AG08396 (cell line): ENCODE measurements at places on chromosomes 7 and 10.
A peak's percentile ranks its signal among the peaks of the same experiment; 100 is the strongest.

GRCh38 chr7:90520484-90520883 lies 51.0 kb downstream of the PTTG1IP2 start:
- DNase-seq, result no peak

DNA sequence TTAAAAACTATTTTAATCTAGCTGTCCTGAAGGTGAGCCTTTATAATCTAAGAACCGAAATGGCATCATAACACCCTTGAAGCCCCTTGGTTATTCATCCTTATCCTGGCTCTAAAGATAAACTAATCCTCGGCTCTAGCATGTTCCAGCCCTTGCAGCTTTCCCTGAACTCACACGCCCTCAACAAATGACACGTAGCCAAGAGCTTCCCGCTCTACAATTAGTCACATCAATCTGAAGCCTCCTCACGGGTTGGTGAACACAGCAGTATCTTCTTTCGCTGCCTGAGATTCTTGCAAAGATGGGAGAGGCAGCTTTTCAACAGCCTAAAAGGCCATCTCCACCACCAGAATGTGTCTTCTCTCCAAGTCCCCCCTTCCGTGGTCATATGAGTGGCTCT lies 4.1 kb downstream of the FRMD4A start:
- no peak for DNase-seq

GRCh38 chr7:108310351-108310750 lies 145.9 kb downstream of the NRCAM start:
- no peak for DNase-seq

DNA sequence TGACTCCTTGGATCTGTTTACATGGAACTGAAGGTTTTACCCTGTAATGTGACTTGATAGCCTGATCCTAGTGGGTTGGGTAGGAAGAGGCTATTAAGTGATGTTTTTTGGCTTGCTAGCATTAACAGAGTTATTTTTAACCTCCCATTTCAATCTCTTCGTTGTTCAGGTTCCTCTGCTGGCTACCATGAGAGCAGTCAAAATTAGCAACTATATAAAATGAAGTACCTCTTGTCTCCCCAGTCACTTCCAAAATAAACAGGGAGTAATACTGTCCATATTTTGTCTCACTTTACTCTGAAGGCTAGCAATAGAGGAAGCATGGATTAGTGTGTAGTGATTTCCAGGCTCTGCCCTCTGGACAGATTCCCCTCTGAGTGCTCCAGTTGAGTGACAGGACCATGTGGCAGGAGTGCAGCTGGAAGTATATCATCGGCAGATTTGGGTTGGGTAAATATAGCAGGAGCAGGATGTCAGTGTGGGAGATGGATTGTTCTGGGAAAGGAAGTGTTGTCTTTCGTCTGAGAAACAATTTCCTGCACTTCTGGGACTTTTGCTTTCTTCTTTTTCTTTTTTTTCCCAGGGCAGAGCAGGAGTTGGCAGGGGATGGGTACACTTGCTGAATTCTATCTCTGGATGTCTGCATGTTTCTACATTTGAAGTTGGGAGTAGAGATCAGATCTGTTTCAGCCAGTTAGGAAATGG lies 35.2 kb downstream of the GBF1 start:
- no peak for DNase-seq

GRCh38 chr7:44897309-44897708 lies 12.0 kb upstream of the PURB start:
- no peak for DNase-seq

DNA sequence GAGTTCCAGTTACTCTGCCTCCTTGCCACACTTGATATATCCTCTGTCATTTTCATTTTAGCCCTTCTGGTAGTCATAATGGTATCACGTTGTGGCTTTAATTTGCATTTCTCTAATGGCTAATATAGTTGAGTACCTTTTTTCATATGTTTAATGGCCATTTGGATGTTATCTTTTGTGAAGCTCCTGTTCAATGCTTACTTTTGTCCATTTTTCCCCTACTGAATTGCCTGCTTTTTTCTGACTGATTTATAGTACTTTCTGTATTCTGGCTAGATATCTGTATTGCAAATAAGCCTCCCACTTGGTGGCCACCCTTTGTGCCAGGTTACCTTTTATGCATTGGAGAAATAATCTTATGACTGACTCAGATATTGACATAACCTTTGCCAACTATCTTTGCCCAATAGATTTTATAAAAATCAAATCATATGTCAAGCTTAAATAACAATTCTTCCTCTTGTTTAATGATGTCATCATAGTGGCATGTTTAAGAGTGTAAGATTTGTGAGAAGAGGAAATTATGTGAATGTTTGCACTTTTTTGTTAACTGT lies 50.6 kb downstream of the PRPF18 start:
- DNase-seq, result no peak

GRCh38 chr10:76788452-76788811 lies 849.2 kb downstream of the KCNMA1 start:
- DNase-seq, result no peak

DNA sequence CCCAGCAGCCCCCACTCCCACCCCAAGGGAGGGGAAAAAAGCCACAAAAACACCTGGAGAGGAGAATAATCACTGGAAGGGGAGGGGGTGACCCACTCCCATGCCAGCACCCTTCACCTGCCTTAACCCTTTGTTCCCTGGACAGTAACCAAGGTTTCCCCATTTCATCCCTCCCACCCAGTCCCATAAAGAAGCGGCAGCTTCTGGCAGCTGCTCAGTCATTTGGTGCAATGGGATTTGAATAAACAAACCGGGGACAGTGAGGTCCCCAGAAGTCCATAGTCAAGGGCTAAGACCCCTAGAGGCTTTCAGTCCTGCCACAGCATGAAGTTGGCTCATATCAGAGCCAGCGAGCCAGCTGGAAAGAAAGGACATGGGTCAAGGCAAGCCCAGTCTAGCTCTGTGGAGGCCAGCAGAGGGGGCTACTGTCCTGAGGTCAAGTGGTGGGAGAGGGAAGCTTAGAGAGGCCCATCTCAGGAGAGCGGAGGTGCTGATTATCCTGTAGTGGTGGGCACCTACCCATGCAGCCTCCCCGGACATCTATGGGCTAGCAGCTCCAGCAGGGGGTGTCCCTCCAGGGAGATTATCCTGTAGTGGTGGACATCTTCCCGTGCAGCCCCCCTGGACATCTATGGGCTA lies 58.9 kb upstream of the LBX1 start:
- peak; percentile 63 for DNase-seq

- no peak for DNase-seq
These were observed 103.0 kb downstream of the RBM20 start for GRCh38 chr10:110746969-110747608.

DNA sequence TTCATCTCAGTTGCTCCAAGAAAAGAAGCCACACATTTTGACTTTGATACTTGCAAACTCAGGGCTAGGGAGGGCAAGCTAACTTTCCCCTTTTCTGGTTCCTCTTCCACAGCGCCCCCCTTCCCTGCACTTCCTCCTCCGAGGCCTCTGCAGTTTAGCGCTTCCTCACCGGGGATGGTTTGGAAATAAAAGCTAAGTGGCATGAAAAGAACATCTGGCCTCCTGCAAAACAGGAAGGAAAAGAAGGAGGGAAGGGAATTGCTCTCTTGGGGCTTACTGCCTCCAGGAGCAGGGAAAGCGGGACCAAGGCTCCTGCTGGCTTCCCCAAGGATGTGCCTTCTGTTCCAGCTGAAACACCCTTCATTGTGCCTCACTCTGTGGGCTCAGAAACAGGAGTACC lies 42.3 kb downstream of the PRKCQ start:
- DNase-seq, result no peak

DNA sequence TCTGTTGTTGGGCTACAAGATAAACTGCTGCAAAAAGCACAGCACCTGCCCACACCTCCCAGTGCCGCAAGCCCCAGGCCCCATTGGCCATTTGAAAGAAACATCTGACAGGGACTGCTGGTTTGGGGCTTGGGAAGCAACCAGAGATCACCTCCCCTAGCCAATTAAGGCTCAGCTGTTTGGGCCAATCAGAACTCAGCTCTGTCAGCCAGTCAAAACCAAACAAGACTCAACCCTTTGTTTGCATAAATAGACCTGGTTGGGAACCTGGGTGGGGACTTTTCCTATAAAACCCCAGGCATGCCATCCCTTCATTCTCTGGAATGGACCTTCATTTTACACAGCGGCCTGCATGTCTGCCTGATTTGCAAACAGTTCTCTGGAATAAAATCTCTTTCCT lies 17.2 kb upstream of the NME8 start:
- DNase-seq, result no peak

GRCh38 chr10:75508239-75508813 lies 76.9 kb downstream of the LRMDA start:
- DNase-seq, result peak; percentile 23

- DNase-seq, result no peak
These were observed 3.1 kb upstream of the C10orf90 start for GRCh38 chr10:126673565-126673964.

DNA sequence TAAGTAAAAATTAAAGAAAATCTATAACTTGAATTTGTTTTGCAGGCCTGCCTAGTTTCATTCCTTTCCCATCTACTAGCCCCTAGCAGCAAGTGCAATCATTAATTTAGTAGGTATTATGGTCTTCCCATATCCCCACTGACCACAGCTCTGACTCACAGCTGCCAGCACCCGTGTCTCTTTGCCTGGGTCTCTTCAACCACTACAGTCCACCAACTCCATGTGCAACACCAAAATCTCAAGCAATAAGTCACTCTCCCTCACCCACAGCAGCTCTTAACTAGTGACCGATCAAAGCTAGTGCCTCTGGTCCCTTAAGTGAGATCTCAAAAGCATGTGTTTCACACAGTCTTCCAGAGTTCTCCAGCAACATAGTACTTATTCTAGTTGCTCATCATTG lies 26.0 kb upstream of the THSD7A start:
- DNase-seq, result no peak

GRCh38 chr7:44884621-44885393 lies 523 bp downstream of the PURB start:
- peak; percentile 79 for DNase-seq

DNA sequence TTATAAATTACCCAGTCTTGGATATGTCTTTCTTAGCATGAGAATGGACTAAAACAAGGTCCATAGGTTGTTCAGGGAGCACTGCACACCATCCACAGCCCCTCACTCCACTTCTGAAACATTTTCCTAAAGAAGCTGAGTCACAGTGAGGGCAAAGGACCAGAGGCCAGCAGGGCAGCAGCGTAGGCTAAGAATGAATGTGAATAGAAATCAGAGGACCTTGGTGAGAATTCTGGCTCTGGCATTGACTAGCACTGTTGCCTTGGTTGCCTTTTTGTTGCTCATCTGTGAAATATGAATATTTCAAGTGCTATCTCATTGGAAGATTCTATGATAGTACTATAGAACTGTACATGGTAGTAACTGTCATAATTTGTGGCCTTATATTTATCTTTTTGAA lies 41.7 kb upstream of the TOMM7 start:
- no peak for DNase-seq

- DNase-seq, result no peak
These were observed 717.1 kb upstream of the LRRN3 start for GRCh38 chr7:110373859-110374258.

- DNase-seq, result no peak
These were observed 48.5 kb upstream of the ABLIM1 start for GRCh38 chr10:114706458-114707055.

- DNase-seq, result no peak
These were observed 391.7 kb downstream of the KCNMA1 start for GRCh38 chr10:77245953-77246352.

DNA sequence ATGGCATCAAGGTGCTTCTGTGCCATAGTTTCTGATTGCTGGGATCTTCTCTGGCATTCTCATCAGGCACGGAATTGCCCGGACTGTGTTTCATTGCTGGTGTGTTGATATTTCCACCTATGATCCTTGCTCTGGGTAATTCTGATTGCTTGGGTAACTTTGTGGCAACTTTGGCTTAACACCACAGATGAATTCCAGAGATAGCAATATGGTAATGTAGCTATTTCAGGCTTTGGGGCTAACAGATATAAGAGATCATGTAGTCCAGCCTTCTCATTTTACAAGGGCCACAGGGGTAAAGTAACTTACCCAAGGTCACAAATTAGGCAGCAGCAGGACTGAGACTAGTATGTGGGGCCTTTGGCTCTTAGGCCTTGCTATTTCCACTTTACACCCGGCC lies 53.9 kb upstream of the PLPP4 start:
- DNase-seq, result no peak
